Activated naive CD4-positive, alpha-beta T cell (primary cell): ENCODE measurements at places on chromosomes 6 and 20.
A peak's percentile ranks its signal among the peaks of the same experiment; 100 is the strongest.

DNA sequence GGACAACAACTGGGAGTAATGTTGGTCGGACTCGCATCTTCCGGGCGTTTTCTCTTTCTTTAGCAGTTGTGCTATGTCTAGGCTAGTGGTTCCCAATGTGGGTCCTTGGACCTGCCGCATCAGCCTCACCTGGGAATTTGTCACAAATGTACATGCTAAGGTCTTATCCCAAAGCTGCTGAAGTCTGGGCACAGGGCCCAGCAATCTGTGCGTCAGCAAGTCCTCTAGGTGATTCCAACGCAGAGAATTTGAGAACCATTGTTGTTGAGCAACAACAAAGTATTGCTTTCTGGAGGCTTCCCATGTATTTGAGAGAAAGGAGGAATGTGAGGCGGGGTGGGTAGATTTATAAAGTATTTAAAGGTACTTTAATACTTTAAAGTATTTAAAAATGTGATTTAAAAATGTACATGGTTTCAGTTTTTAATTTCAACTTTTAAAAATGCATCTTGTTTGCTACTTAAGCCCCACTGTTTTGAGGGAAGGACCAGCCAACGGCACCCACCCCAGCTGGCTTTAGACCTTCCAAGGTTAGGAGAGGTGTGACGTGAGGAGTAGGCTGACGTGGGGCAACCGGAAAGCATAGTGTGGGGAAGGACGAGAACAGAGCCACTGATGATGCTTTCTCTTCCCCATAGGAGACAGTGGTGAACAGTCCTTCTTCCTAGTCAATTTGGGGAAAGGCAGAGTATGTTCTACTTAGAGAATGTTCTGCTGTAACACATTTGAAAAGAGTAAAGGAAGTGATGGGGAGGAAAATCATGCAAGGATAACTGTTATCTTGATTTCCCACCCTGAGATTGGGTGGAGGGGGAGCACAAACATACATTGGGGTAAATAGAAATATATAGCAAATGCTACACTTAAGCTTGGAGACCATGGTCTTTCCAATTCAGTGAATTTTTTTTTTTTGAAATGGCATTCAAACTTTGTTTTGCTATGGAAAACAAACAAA, 4.3 kb downstream of the UST start:
- no peak for DNase-seq

- no peak for DNase-seq
These were observed 9.0 kb upstream of the HINT3 start for GRCh38 chr6:125947615-125948014.

- DNase-seq = no peak
These were observed 82.2 kb upstream of the LRFN2 start for GRCh38 chr6:40669343-40669742.

GRCh38 chr6:167711768-167712730, 114.7 kb upstream of the AFDN start:
- DNase-seq = no peak

DNA sequence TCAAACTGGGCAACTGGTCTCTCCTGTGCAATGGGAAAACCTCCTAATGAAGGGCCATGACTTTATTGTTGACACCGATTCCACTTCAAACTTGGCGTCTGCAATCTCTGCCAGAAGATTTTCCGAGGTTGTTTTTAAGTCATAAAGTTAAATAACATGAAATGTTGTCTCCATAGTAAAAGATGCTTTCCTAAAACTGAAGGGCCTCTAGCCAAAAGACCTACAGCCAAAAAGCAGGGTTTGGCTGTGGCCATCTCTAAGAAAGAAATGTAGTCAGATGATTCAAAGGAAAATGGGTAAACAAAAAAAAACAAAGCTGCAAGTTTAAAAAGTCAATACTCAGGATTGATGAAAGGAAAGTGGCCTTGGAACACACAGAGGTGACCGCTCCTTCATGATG, 14.1 kb downstream of the CD93 start:
- DNase-seq = no peak

DNA sequence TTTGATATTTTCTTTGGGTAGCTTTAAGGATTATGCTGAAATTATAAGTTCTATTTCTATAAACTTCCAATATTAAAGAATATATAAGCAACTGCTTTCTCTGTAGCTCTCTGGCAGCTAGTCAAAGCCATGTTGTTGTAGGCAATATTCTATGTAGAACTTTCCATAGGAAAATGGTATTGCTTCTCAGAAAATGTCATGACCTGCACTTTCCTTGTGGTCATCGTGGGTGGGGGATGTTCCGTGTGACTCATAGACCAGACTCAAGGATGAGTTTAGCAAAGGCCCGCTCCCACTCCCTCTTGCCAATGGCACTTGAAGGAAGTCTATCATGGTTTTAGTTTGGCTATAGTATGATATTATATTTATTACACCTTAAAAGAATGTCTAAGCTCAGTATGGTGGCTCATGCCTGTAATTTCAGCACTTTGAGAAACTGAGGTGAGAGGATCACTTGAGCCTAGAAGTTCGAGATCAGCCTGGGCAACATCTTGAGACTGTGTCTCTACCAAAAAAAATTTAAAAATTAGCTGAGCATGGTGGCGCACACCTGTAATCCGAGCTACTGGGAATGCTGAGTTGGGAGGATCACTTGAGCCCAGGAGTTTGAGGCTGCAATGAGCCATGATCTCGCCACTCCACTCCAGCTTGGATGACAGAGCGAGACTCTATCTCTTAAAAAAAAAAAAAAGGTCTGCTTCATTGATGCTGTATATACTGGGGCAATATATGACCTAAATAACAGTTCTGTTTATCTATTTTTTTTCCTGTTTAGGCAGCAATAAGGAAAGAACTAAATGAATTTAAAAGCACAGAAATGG, 36.6 kb upstream of the LTV1 start:
- DNase-seq = peak; percentile 4

GRCh38 chr6:32442977-32443552, 3.4 kb downstream of the HLA-DRA start:
- no peak for DNase-seq

DNA sequence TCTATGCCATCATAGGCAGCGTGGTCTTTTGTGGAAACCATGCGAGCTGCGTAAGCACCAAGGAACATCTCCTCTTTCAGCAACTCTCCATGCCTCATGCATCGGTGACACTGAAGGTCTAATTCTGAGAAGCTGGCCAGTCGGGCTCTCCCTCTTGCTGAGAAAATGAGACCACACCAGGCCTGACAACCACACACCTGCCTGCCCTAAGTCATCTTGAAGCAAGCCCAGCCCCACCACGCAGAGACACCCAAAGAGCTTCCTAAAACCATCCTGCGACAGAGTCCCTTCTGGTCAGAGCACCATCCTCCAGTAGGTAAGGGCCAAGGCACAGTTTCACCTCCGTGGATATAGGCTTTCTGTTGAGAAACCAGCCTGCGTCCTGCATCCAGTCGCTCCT, 26.6 kb downstream of the PREX1 start:
- DNase-seq = no peak

- no peak for DNase-seq
These were observed 43.3 kb downstream of the VAPB start for GRCh38 chr20:58432186-58432954.

DNA sequence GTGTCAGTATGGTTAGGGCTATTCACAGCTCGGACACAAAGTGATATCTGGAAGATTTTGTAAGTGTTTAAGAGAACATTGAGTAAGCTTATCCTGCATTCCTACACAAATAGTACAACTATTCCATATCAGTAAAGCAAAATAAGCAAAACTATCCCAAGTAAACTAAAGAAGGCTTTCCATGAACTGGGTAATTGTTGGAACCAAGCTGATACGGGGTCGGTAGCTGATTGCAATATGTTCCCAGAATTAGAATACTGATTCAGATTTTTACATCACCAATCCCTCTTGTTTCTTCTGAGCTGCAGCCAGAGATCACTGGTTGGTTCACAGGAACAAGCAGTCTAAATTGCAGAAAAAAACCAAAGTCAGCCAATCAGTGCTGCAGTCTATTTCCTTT, 54.1 kb downstream of the CDS2 start:
- no peak for DNase-seq

- DNase-seq = no peak
These were observed 4.7 kb upstream of the TUBB2A start for GRCh38 chr6:3162067-3162497.

- no peak for DNase-seq
These were observed 86.6 kb downstream of the ECT2L start for GRCh38 chr6:138882369-138883017.

DNA sequence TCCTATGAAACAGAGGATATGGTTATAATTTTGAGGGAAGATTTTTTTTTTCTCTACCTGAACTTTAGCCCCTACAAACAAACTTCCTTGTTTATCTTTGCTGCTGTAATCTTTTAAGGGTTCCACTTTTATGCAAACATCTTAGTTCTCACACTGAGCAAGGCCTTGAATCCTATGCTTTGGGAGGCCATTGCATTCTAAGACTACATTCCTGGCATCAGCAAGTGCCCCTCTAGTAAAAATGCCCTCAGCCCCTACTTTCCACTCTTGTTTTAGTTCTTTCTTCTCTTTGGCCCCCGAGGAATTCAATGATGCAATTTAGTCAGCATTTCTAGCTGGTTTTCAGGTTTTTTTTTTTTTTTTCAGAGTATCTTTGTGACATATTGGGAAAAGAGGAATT, 8.1 kb upstream of the AHI1 start:
- DNase-seq = no peak

- no peak for DNase-seq
These were observed 154.9 kb downstream of the FARS2 start for GRCh38 chr6:5416250-5416649.

GRCh38 chr6:121438869-121439268, 3.4 kb downstream of the GJA1 start:
- no peak for DNase-seq

- no peak for DNase-seq
These were observed 73.2 kb downstream of the QRSL1 start for GRCh38 chr6:106702451-106703110.

- no peak for DNase-seq
These were observed 26.4 kb downstream of the PNPLA1 start for GRCh38 chr6:36296240-36296639.

GRCh38 chr6:134058622-134059366, 6.4 kb upstream of the SLC2A12 start:
- DNase-seq = no peak

GRCh38 chr6:26340066-26340465, 24.9 kb upstream of the BTN3A2 start:
- DNase-seq = no peak

DNA sequence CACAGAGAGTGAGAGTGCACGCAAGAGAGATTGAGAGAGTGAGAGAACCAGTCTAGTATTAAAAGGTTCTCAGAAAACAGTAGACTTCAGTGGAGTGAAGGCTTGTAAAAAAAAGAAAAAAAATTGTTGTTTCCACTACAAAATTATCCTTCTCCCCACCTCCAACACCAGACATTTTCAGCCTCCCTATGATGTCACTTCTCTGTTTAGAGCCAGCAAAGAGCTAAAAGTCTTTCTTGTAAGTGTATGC, 77.8 kb downstream of the BACH2 start:
- no peak for DNase-seq

DNA sequence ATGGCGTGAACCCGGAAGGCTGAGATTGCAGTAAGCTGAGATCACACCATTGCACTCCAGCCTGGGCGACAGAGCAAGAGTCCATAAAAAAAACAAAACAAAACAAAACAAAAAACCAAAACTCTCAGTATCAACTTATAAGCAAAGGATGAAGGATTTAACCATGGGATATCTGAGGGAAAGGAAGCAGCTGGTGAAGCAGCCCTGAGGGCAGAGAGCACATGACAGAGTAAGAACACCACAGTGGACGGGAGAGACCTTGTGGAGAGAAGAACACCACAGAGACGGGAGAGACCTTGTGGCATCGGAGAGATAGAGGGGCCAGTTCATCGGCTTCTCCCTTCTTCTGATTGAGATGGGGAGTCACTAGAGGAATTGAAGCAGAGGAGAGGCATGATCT, 697.2 kb downstream of the HDGFL1 start:
- no peak for DNase-seq

DNA sequence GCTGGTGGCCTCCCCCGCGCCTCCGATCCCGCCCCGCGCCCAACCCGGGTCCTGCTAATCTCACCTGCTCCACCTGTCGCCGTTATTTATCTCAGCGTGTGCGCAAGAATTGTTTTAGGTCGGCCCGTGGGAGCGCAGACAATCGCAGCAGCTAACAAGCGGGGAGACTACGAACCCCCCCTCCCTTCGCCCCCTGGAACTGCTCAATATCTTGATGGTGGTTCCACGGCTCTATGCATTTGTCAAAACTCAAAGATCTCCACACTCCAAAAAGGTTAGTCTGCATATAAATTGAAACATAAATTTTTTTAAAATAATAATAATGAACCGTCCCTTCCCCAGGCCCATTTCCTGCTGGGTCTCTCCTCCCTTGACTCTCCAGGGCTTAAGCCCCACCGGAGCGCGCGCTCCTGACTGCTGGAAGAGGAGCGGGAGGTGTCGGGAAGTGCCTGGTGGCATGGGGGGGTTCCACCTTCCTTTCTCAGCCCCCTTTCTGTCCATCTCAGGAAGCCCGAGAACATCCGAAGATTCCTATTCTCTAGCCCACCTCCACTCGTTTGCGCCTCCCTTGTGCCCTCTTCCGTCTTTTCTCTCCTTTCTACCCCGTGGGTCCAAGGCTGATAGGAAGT, 1.6 kb upstream of the MDGA1 start:
- DNase-seq = no peak

DNA sequence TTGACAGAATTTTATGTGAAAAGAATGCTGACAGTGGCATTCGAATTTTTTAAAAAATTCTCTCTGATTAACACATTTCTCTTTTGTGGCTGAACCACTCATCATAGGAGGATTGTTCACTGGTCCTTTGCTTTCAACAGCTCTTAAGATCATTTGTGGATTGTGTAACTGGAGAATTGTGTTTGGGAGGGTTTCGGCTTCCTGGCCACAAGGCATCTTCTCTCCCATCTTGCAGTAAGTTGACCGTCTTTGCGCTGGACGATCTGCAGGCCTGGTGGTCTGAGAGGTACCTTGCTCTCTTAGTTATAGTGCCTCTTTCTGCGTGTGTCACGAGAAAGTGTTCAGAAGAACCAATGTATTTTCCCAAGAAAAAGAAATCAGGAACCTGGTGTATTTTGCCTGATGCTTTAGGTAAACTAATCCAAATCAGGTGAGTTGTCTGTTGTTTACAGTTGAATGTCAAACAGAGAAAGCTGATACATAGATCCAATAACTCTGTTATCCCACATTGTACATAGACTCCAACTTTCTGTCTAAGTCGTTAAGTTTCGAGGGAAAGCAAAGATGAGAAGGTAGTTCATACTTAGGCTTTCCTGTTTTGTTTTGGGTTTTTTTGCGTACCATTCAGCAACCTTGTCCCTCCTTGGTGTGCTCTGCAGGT, 14.8 kb upstream of the EXOC2 start:
- DNase-seq = no peak

DNA sequence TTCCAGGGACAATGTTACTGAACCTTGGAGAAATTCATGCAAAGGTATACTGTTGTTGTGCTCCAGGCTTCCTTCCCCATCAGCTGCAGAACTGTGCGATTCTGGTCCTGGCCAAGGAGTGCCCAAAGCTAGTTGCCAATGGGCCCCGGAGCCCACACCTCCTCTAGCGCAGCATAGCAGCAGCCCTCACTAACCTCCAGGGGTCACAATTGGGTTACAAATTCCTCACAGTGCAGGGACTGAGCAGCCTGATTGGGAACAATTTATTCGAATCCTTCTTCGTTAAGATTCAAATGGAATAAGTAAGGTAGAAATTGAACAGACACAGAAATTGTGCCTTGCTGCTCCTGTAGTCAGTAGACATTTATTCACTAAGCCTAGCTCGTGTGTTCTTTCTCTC, 284.9 kb downstream of the PRKN start:
- DNase-seq = no peak
